Stimulated activated CD8-positive, alpha-beta memory T cell treated with anti-CD3 and anti-CD28 coated beads, Interleukin-4, amount 100 ng/mL, for 48 hours (primary cell): ENCODE measurements at places on chromosomes 6 and 20.

DNA sequence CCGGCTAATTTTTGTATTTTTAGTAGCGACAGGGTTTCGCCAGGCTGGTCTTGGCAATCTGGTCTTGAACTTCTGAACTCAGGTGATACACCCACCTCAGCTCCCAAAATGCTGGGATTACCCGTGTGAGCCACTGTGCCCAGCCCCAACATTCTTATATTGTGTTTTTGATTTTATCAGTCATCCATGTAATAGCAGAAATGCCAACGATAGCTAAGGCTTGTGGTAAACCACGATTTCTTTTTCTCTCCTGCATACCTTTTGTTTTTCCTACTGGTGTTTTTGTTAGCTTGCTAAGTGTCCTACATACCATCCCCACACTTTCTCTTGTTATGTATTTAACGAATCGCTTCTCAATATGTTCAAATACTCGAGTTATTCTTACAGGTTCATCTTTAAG, 12.1 kb downstream of the PHACTR2 start:
- no peak for DNase-seq

GRCh38 chr20:57040466-57040865, 226.0 kb downstream of the BMP7 start:
- DNase-seq, result no peak

DNA sequence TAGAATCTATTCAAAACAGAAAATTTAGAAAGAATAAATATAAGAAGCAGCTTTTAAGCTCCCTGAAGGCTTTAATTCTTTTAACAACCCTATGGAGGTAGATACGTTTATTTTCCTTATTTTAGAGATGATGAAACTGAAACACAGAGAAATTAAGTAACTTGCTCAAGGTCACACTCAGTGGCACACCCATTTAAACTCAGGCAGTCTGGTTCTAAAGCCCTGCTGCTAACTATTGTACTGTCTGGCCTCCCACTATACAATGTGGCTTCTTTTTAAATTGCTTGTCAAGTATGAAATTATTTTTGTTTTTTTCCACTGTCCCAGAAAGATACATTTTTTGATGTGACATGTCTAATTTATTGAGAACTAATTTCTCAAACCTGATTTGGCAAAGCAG, 55.7 kb downstream of the FAM217A start:
- no peak for DNase-seq

GRCh38 chr6:72374857-72375256, 247.0 kb upstream of the KCNQ5 start:
- DNase-seq, result no peak

DNA sequence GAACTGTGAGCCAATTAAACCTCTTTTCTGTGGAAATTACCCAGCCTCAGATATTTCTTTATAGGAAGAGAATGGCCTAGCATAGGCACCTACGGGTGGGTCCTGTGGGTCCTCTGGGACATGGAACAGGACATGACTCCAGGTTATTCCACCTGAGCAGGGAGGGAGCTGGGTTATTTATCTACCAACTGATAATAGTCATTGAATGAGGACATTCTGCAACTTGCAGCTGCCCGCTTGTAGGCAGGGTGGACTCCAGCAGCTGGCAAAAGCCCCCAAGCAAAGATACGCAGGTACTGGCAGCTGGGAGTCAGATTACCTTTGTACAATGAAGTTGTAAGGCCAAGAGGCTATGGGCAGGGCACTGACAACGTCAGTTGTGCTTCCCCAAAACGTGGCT, 1.4 kb upstream of the BANF2 start:
- DNase-seq, result no peak

GRCh38 chr6:106974336-106974998, at the start of gene CD24:
TSS of gene CD24 (minus strand) at chr6:106974729. CDS start at chr6:106974646, 83 bp downstream.
- DNase-seq, result peak; percentile 43

DNA sequence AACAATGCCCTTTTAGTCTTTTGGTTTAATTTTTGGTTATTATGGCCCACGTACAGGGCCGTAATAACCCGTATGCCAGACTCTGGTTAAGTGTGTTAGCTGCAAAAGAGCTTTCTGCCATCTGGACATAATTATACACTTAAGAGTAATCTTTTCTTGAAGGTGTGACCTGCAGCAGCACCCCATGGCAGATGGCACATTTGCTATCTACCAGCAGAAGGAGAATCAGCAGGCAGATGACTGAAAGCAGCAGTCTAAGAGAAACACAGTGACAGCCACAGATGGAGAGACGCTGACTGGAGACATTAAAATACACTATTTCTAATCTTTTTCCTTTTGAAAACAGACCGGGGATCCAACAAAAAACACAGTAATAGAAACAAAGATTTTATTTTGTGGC, 18.7 kb downstream of the ASF1A start:
- no peak for DNase-seq

DNA sequence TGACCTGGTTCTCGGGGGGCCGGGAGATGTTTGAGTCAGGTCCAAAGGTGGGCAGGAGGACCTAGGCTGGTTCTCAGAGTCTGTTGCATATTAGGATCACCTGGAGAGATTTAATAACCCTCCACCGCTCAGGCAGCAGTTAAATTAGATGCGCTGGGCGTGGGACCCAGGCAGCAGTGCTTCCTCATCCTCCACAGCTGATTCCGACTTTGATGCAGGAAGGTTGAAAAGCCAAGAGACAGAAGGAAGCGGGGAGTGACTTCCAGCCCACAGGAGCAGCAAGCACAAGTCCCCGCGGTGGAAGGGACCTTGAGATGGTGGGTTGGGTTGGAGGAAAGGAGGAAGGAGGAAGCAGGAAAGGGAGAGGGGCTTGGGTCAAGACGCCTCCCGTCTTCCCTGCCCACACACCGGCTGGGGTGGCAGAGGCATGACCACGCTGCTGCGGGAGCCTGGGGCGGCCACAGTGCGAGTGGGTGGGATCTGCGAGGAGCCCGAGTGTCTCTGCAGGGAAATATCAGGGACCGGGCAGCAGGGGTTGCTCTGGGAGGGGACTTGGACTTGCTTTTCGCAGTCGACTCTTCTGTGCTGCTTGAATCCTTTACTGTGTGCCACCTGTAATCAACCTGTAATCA, 146.0 kb downstream of the PHACTR3 start:
- DNase-seq, result no peak

GRCh38 chr6:121260651-121261102, 73.6 kb downstream of the TBC1D32 start:
- DNase-seq, result no peak

DNA sequence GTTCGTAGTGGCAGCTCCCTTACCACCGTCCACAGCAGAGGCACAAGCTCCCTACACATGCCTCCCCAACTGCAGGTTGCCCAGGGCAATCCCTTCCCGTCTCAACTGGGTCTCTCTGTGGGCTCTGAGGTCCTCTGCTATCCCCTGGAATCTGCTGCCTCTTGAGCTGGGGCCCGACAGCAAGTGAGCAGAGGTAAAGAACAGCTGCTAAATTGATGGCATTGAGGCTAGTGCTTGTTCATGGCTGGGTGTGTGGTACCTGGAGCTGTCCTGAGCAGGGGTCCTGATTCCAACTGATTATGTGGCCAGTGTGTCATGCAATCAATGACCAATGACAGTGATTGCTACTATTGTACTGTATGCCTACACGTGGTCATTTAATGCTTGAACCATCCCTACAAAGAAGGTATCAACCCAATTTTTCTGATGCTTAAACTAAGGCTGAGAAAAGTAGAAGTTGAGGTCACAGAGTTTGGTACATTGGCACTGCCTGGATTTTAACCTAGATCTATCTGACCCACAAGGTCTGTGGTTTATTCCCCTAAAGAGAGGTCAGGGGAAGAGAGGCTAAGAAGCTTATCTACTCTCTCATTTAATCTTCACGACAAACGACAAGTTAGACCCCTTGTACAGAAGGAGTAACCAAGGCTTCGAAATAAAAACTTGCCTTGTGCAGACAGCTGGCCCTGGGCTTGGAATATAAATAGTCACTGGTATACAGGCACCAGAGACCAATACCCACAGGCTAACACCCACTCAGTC, 41.1 kb downstream of the HNF4A start:
- DNase-seq, result no peak

DNA sequence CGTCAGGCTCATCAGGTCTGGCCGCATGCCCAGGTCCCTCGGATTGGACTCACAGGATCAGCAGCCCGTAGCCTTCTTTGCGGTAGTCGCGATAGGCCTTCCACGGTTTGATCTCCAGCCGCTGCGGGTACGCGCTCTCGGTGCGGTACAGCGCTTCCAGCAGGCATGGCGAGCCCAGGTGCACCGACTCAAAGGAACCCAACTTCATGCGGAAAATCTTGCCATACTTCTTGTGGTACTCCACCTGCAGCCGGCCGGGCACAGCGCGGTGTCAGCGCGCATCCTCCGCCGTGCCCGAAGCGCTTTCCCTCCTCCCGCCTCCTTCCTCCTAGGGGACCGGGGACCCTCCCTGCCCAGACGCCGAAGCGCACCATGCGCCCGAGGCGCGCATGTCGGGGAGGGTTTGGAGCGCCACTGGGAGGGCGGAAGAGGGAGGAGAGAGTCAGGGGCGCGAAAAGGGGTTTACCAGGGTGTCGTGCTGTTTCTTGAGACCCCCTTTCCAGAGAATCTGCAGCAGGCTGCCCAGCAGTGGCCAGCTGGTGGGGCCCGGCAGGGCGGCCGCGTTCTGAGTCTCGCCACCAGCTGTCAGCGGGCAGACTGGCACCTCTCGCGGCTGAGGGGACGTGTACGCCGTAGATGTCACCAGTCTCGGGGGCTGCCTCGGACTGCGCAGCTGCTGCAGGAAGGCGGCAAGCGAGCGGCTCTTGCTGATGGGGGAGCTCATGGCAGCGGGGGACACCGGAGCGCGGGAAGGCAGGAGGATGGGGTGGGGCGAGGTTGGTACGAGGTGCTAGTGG, 732 bp downstream of the CYP24A1 start:
- peak; percentile 37 for DNase-seq

- DNase-seq, result no peak
Observed at GRCh38 chr20:14295238-14295637, 42.2 kb downstream of the FLRT3 start.

GRCh38 chr6:25981568-25982263, 19.1 kb downstream of the TRIM38 start:
- no peak for DNase-seq

DNA sequence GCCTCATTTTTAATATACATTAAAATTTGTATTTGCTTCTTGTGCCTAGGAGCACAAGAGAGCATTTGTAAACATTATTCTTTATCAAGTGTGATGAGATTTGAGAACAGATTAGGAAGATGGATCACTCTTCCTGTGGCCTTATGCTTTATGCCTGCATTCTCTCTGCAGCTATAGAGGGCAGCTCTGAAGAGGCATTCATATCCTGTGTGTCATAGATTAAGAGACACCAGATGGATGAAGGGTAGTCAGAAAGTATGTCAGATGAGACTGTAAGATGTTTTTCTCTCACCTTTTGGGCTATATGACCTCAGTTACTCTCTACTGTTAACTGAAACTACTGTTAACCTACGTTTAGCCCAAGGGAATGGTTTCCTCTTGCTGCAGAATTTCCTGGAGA, 61.4 kb downstream of the DNAH8 start:
- no peak for DNase-seq

DNA sequence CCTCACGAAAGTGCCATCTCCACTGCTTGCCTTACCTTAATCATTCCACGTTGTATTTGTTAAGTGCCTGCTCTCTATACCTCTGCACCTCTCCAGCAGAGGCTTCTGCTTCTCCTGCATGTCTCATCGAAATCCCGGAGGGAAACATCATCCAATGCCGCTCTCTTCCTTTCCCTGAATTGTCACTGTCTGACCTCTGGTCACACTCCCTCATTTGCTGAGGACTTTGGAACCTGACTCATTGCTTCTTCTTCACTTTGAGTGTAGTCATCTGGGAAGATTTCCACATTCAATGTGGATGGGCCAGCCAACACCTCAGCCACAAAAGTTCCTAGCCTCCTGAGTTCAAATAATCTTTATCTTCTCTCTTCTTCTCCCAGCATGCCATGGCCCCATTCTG, 78.9 kb upstream of the BEND6 start:
- DNase-seq, result no peak

DNA sequence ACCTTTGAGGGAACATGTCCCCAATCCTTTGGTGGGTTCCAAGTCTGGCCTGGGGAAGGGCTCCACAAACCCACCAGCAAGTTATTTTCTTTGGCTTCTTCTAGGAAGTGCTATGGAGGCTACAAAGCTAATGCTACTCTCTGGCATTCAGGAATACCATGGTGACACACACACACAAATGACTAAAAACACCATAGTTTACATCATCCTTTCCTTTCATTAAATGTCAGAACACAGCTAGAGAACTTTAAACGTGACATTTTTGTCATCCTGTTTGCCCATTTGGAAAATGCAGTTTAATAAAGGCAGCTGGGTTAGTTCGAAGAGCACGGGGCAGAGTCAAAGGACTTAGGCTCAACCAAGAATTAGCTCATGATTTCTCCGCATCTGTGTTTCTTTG, 40.2 kb upstream of the PROKR2 start:
- no peak for DNase-seq

- DNase-seq, result no peak
Observed at GRCh38 chr6:72769459-72770125, 147.7 kb downstream of the KCNQ5 start.

DNA sequence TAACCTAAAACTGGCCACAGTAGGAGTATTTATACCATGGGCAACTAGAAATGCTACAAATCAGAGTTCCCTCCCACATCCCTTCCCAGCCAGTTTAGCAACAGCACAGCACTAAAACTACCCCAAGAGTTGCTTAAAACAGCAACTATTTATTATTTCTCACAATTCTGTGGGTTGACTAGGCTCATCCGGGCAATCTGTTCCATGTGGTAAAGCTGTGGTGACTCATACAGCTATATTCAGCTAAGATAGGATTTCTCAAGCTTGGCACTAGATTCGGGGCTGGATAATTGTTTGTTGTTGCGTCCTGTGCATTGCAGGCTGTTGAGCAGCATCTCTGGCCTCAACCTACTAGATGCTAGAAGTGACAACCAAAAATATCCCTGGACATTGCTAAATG, 8.6 kb upstream of the HECA start:
- no peak for DNase-seq

GRCh38 chr6:139364302-139364981, 10.0 kb downstream of the CITED2 start:
- DNase-seq, result no peak

DNA sequence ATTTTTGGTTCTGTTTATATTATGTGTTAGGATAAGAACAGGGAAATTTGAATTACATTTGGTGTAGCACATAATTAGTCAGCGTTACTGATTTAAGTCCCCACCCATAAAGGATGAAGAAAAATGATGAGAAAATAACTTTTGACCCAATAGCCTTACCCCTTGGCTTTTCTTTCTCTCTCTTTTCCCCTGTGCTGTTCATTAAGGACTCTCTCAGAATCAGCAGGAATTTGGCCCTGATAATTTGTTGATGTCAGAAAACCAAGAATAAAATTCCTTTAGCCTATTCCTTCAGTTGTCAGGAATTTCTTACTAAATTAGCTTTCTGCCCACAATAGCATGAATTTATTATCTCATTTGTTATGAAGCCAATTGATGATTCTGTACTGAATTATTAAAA, 18.5 kb downstream of the PLCB1 start:
- DNase-seq, result no peak

- DNase-seq, result peak; percentile 45
Observed at GRCh38 chr6:130183271-130184222, 39.2 kb downstream of the SAMD3 start.

GRCh38 chr6:11317885-11318771, 85.7 kb upstream of the NEDD9 start:
- DNase-seq, result peak; percentile 73
